ENCODE measurements at places on chromosomes 7 and 10.

- no peak for DNase-seq
Measured at GRCh38 chr10:29343607-29344038, 54.8 kb downstream of the LYZL1 start.

DNA sequence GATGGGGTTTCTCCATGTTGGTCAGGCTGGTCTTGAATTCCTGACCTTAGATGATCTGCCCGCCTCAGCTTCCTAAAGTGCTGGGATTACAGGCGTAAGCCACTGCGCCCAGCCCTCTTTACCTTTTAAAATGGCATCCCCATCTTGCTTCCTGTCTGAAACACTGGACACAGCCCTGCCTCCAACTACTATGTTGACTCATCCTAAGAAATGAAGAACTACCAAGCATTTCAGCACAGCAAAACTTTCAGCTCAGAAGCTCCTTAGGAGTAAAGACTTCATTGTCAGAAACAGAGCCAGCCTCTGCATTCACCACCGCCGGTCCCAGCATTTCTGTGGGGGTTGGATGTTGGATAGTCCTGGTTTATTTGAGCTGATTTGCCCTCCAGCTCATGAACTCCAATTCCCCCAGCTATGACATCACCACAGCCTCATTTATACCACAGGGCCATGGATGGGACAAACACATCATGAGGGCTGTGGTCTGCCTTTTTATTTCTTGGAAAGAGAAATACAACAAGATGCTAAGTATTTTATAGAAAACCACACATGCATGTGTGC lies 123.5 kb downstream of the ADCY1 start:
- DNase-seq: no peak

- no peak for DNase-seq
Measured at GRCh38 chr10:71848325-71849275, 2.5 kb downstream of the PSAP start.

DNA sequence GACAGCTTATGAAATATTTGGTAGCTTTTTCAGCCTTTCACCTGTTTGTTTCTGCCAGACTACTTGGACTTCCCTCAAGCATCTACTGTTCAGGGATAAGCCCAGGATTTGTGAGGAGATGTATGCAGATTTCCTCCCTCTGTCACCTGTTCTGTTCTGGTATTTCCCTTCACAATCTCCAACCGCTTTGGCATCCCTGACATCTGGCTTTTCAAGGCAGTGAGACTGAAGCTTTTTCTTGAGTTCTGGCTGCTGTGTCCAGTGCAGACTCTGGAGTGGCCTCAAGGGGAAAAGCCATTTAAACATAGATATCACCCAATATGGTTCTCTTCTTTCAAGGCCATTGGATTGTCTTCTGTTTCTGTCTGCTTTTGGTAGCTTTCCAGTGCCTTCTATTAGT lies 369.7 kb downstream of the LRMDA start:
- DNase-seq: no peak

Data from GOT3 (cell line).